ENCODE measurements at places on chromosomes 5 and 9.

GRCh38 chr9:30020161-30020560, 2364.3 kb upstream of the ACO1 start:
- DNase-seq = no peak

GRCh38 chr9:137488327-137488653, 29.2 kb upstream of the NSMF start:
- DNase-seq = no peak

- DNase-seq = no peak
Observed at GRCh38 chr5:98630621-98631020, 142.8 kb upstream of the RGMB start.

GRCh38 chr5:111641533-111642233, 115.3 kb downstream of the NREP start:
- no peak for DNase-seq

- DNase-seq = no peak
Observed at GRCh38 chr9:98539954-98540353, 168.8 kb downstream of the GABBR2 start.

GRCh38 chr5:73826301-73827105, 200.5 kb downstream of the ARHGEF28 start:
- DNase-seq = no peak

DNA sequence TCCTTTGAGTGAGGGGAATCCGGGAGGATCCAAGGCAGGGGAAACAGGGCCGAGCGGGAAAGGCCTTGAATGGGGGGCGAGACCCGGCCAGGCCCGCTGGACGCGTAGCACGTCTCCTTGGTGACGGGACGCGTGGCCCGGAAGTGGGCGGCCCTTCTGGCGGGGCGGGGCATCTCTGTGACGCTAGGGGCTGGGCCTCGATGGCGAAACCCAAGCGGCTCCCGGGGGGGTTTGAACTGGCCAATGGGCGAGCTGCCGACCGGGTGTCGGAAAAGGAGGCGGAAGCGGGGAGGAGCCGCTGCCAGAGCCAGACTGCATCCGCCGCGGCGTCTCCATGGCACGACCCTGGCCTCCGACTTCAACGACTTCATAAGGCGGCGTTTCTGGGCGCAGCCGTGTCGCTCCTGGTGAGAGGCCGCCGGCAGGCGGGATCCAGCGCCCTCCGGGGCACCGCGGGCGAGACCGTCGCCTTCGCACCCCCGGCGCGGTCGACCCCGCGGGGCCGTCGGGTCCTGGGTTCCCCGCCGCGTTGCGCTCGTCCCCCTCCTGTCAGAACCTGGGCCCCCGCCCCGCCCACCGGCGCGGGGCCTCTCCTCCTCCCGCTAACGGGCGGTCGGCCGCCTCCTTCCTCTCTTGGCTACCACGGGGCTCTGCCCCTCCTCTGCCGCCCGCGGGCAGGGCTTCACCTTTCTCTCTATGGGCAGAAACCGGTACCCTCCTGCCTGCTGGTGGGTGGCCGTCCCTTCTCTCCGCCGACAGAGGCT, at the start of gene ODF2:
Gene ODF2 (plus strand): TSS at position 158 of the 764 bp plus-strand sequence. CDS start 86 bp downstream, at position 244.
- DNase-seq = peak; percentile 99

DNA sequence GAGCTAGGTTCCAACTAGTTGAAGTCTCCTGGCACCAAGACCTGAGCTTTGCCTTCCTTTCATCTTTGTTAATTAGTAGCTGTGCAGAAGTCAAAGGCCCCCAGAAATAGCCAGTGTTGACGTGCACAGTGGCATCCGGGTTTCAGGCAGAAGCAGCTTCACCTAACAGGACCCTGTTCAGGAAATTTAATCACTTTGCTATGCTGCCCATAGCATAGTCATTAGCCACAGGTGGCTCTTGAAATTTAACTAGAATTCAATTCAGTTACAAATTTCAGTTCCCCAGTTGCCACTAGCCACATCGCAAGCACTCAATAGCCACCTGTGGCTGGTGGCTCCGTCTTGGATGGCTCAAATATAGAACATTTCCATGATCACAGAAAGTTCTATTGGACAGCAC, 179.1 kb downstream of the GOLPH3 start:
- no peak for DNase-seq

- DNase-seq = no peak
Observed at GRCh38 chr5:177489119-177489716, 8.2 kb downstream of the PDLIM7 start.

GRCh38 chr9:16308645-16309044, 561.8 kb downstream of the BNC2 start:
- DNase-seq = no peak

DNA sequence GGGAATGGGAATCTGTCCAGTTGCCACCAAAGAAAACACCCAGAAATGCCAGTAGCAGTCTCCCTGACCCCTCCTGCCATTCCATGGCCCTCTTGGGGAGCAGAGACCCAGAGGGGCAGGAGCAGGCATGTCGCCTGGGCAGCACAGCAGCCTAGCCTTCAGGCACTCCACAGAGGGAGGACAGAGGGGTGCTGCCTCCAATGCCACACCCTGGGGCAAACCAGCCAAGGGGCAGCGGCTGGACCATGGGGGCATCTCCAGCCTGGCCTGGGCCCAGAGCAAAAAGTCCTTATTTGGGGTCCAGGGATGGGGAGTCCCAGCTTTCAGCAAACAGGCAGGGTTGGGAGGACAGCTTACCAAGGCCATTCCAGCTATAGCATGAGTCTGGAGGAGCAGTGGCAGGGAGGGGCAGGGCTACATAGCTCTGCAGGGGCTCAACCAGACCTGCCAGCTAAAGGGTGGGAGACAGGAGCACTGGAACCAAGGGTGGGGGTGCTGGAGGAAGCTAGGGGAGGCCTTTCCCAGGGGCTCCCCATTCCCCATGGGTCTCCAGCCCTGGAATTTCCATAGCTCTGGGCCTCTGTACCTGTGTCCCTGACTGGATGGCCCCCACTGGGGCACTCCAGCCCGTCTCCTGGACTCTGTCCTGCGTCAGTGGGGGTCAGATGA, 6.7 kb downstream of the BRD3 start:
- peak; percentile 8 for DNase-seq

GRCh38 chr9:110626101-110626829, 42.3 kb upstream of the MUSK start:
- DNase-seq = no peak

GRCh38 chr5:79536193-79536906, 22.4 kb upstream of the HOMER1 start:
- DNase-seq = no peak

GRCh38 chr9:91415290-91415689, 8.3 kb downstream of the NFIL3 start:
- no peak for DNase-seq

DNA sequence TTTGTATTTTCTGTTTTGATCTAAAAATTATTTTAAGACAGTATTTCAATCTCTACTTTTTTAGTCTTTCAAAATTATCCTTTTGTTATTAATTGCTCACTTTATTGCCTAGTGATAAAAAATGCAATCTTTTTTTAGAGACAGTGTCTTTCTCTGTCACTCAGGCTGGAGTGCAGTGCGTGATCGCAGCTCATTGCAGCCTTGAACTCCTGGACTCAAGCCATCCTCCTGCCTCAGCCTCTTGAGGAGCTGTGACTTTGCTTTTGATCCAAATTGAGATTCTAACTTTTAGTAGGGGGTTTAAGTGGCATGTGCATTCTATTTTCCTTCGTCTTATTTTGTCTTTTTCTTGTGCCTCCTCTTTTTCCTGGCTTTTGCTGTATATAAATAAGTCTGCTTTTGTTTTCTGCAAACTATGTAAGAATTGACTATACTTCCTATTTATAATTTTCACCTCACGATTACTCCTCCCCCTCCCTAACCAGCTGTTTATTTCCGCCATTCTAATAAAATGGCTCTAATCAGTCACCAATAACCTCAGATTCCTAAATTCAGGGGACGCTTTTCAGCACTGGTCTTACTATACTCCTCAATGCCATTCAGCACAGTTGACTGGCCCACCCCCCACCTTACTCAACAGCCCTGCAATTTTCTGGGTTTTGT, 32.3 kb downstream of the KLF9 start:
- DNase-seq = no peak

- DNase-seq = no peak
Observed at GRCh38 chr5:150036513-150036912, 36.0 kb downstream of the HMGXB3 start.

GRCh38 chr5:102414448-102414847, 84.4 kb downstream of the SLCO6A1 start:
- DNase-seq = no peak

GRCh38 chr9:95124582-95125367, 192.7 kb downstream of the FANCC start:
- no peak for DNase-seq

- DNase-seq = no peak
Observed at GRCh38 chr9:129656795-129657390, 8.6 kb upstream of the PRRX2 start.

DNA sequence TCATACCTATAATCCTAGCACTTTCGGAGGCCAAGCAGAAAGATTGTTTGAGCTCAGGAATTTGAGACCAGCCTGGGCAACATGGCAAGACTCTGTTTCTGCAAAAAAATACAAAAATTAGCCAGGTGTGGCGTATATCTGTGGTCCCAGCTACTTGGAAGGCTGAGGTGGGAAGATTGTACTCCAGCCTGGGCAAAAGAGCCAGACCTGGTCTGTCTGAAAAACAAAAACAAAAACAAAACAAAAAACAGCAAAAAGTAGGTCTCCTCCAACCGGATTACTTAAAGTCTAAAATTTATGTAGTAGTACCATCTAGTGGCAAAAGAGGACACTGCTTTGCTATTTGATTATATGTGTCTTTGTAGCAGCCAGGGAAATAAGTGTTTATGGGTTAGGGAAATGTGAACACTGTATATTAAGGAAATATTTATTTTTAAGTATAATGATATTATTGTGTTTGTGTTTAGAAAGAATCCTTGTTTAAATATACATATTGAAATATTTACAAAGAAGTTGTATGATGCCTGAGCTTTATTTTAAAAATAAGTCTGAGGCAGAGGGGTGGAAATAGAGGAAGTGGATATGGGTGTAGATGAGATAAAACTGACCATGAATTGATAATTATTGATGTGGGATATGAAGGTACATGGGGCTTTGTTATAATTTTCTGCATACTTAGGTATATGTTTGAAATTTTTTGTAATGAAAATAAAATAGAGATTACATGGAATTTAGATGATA, 20.0 kb downstream of the APC start:
- DNase-seq = no peak

DNA sequence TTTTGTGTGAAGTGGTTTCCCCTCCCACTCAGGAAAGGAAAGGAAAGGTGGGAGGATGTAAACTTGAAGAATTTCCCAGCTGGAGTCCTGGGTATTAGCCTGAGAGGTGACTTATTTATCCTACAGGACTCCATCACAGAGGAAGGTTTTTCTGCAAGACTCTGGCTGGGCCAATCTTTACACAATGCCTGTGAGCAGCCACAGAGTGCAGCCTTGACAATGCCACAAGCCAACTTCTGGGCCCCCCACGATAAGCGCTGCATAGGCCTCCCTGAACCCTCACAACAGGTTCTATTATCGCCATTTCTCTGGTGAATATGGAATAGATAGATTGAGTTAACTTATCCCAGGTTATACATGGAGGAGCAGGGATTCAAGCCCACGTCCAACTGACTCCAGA, 12.4 kb downstream of the TTC39B start:
- no peak for DNase-seq

DNA sequence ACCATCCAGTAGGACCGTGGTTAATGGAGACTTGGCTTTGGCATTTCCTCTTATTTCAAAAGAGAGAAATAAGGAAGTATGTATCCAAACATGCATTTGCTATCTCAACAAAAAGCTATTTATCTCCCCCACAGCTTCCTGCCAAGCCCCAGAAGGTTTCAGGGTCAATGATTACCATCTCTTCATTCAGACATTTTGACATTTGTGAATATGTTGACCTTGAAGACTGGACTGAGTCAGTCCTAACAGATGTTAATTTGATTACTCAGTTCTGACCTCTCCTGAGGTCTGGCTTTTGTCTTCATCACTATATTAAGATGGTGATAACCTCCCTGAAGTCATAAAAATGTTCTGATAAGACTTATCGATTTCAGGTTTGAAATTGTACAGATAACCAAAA, 479.4 kb downstream of the AGTPBP1 start:
- no peak for DNase-seq

DNA sequence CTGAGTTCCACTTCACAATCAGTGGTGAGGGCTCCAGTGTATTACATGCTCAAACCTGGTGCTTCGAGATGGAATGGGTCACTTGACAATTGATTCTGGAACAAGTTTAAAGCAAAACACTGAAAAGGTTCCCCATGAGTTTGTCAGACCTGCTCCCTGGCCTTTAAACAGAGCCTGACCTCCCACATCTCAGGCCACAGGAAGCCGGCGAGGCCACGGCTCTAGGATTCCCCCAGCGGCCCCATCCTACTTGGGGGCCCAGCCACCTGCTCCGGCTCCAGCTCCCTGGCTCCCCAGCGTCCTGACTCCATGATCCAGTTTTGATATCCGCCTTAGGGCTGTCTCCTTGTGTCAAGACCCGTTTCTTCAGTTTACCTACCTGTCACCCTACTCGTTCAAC, 62.0 kb downstream of the TTLL11 start:
- DNase-seq = no peak

- no peak for DNase-seq
Observed at GRCh38 chr5:14060218-14060617, 82.9 kb upstream of the TRIO start.

GRCh38 chr5:169458221-169458620, 125.4 kb upstream of the SPDL1 start:
- no peak for DNase-seq

DNA sequence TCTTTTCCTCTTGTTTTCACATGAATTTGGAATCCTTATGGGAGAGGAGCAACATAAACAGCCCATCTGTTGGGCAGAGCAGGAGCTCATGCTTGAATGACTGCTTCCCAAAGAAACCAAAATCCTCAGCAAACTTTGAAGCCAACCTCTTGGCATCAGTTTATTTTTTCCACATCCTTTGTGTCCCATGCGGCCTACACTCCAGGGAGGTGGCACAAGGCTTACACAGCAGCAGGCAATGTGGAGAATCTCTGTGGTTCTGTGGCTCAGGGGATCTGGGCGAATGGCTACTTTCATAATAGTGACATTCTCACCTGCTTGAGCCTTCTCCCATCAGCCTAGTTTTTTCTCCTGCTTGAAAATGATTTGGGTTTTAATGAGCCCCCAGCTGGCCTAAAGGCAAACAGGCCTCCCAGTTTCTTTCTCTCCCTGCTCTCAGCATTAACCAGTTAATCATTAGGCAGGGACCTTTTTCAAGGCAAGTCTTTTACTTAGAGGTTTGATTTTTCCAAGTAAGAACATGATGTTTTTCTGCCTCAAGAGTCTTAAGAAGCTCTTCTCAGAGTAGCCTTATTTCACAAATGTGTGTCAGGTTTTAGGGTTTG, 370.3 kb downstream of the ARHGEF28 start:
- no peak for DNase-seq

DNA sequence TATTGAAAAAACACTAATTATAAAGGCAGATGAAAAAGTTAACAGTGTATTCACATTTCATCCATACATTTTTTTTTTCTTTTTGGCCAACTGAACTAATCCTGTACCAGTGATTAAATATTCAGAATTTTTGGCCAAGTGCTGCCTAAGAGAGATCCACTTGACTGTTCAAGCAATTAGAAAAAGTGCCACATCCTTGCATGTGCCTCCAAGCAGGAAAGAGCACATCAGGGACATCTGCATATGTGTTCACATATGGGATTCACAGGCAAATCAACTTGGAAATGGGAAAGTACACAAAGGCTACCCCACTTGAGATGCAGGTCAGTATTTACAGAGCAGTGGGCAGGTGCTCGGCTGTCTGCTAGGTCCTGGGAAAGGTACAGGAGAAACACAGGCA, 163.3 kb upstream of the LHFPL2 start:
- DNase-seq = no peak

GRCh38 chr9:27432308-27432707, 91.8 kb upstream of the IFNK start:
- no peak for DNase-seq

All from activated naive CD4-positive, alpha-beta T cell treated with anti-CD3 and anti-CD28 coated beads, Interleukin-2, amount 50 U/mL, for 16 hours (primary cell).